Activated CD8-positive, alpha-beta memory T cell treated with anti-CD3 and anti-CD28 coated beads, Interleukin-2, amount 50 U/mL, for 4 hours (primary cell): ENCODE measurements at places on chromosomes 2 and 18.

DNA sequence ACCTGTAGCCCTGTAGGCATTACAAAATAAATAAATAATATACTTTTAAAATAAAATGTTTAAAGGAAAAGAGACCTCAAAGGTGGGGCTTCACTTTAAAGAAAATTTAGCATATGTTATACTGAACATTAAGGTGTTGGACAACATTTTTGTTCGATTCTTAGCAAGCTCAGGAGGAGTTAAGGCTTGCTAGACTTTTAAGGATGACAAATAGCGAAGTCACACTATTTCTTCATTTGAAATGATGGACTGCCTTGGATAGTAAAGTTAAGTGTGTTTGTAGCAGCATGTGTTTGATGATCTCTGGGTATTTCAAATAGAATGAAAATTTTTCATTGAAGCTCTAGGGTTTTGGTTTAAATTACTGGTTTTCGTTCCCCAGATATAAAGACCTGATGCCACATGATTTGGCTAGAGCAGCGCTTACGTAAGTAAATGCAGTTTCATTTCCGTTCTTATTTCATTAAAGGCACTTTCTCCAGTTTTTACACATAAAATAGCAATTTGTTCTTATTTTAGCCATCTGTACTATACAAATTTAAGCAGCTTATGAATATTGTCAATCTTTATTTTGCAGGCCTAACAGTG lies 24.9 kb downstream of the HADHB start:
- DNase-seq = no peak

DNA sequence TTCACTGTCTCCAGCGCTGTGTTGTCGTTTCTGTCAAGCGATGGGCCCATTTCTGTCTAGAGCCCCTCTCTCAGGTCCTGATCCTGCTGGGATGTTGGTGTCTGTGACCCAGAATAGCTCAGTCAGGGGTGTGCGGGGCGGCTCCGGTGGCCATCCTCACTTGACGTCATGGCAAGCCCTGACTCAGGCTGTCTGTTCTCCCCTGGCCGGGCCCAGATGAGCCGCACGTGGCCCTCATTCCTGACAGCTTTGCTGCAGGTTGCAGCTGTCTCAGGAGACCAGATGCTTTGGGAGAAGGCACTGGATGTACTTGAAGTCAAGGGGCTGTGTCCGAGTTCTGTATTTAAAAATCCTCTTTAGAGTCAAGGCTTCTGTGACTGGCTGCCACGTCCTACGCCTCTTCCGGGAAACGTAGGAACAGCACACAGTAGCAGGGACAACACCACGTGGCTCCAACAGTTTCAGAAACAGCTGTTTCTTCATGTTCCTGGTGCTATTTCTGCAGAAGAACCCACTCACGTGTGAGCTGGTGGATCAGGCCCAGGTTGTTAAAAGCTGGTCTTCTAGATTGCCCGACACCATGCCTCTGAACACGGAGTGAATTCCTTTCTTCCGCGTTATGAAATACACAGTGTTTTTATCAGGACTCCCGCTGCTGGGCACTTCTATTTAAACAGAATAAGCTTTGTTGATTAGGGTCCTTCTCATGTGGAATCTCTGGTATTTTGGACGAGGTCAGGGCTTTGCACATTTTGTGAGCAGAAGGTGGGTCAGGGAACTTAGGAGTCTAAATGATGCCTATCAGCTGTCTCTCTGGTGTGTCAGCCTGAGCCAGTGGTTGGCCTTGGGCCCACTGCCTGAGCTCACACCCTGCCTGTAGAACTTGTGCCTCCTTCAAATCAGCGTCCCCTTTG lies 28.3 kb upstream of the NTSR2 start:
- DNase-seq = no peak

DNA sequence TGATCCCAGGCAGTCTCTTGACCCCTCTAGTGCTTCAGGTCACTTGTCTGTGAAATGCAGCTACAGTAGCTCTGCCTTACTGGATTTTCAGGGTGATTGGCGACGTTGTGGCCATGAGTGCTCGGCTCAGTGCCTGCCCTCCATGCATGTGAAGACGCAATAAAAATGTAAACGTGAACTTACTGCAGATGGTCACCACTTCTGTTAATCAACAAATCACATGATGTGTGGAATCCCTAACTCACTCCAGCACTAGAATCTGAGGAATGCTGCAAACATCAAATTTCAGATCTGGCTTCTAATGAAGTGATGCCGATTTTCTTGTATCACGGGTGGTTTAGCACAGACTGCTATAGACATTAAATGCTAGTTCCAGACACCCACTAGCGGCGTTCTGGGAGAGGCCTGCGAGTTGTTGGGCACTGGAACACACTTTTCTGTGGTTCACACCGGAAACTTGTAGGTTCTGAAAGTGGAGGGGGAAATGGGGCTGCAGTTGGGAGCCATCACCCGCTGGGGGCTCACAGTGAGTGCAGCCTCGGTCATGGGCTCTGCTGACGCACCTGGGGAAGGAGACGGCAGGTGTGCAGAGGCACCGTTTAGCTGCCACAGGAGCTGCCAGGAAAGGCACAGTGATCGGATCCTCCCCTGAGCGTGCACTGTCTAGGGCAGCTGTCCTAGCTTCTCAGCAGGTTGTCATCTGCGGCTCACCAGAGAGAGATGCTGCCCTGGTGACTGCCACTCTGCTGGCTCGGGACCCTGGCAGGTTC lies 6.5 kb downstream of the CNDP1 start:
- DNase-seq = no peak

- DNase-seq = no peak
These were observed 733 bp upstream of the CXCR2 start for GRCh38 chr2:218125095-218125494.

GRCh38 chr2:56014046-56014730 lies 90.6 kb upstream of the EFEMP1 start:
- no peak for DNase-seq

DNA sequence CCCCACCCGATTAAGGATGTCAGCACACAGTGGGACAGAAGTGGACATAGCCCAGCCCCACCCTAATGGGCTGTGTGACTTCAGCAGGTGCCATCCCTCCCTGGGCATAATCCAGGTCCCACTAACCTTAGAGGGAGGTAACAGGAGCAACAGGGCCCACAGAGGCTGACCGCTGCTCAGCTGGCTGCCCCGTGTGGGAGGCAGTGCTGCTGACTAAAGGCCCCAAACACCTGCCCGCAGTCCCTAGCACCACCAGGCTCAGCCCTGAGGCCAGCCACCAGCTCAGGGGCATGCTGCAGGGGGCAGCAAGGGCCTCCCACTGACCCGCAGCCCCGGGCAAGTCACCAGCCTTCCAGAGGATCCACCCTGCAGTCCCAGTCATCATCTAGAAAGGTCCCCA lies 14.6 kb downstream of the BIN1 start:
- no peak for DNase-seq
